SHP77 treated with DMSO at 0.1 percent for 48 hours (cell line): ENCODE measurements at places on chromosomes 5 and 9.

DNA sequence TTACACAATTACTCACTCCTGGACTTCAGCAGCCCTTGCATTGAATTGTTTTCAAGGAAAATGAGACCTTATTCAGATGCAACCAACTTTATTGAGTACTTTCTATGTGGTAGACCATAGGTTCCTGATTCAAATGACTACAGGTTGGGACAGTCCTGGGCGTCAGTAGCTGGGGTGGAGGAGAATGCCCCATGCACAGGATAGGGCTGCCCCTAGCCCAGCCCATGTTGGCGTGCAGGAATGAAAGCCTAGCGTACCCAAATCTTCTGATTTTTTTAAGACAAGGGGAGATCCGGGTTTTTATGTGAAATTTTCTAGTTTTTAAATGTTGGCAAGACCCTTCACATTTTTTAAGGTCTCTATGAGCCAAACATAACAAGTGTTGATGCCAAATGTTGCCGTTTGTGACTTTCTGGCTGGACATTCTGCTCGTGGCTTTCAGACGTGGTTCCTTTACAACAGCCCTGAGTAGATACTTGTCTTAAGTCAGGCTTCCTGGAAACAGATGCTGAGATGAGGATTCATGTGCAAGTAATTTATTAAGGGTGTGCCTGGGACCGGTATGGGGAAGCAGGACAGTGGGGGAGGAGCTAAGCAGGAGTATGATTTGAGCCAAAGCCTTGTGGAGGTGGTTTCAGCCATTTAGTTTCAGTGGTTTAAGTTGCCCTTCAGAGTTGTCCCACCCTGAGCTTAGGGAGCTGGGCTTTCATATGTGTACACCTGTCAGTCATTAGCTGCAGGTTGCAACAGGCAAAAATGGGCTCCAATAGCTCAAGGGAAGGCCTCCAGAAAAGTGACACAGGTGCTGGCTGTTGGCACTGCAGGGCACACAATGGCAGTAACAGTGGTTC is 154.1 kb downstream of the NTRK2 start:
- DNase-seq, result no peak

- no peak for DNase-seq
Measured at GRCh38 chr9:124351672-124352468, 63.4 kb downstream of the PSMB7 start.

DNA sequence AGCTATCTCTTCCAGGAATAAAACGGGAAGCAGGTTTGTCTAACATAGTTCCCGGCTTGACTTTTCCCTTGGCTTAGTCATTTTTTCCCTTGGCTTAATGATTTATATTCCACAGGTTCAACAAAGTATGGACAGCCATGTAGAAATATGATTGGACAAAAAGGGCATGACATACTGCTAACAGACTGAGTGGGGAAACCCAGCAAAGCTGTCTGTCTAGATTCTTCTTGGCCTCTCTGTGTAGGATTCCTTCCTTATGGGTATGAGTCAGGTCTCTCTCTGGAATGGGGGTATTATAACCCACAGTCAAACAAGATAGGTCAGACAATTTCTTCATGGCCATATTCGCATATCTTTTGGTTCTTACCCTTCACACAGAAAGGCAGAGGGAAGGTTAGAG is 5.7 kb upstream of the MTAP start:
- DNase-seq, result no peak

GRCh38 chr5:171295299-171295698 is 13.7 kb upstream of the TLX3 start:
- DNase-seq, result no peak

- no peak for DNase-seq
Measured at GRCh38 chr5:112930082-112930344, 8.0 kb upstream of the REEP5 start.

- no peak for DNase-seq
Measured at GRCh38 chr5:79143684-79144379, 32.2 kb downstream of the BHMT start.

- DNase-seq, result no peak
Measured at GRCh38 chr9:93826209-93826608, 128.9 kb downstream of the BARX1 start.
